ENCODE measurements at places on chromosomes 2 and 18.

DNA sequence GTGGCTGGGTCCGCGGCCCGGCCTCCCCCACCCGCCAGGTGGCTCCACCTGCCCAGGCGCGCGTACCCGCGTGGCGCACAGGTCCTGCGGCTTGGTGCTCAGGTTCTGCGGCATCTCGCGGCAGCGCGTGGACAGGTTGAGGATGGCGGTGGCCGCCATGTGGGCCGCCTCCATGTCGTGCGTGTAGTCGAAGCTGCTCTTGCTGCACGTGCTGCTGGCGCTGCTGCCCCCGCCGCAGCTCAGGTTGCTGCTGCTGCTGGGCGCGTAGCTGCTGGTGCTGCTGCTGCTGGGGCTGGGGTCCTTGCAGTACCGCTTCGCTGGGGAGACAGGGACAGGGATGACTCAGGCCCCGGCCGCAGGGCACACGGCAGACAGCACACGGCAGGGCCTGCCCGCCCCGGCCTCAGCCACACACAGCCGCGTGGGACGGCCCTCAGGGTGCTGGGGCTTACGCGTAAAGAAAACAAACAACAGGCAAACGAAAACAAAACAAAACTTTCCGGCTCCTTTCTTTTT, 147.7 kb upstream of the PXDN start:
- DNase-seq, result no peak

GRCh38 chr2:43605851-43606250, 10.0 kb upstream of the THADA start:
- DNase-seq, result no peak

DNA sequence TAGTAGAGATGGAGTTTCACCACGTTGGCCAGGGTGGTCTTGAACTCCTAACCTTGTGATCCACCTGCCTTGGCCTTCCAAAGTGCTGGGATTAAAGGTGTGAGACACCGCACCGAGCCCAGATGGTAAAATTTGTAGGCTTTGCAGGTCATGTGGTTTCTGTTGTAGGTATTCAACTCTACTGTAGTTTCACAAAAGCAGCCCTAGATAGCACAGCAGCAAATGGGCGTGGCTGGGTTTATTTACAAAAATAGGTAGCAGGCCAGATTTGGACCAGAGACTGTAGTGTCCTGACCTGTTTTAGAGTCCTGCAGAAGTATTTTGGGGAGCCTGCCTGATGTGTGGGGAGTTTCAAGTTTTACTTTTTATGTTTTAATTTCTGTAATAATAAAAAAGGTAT, 84.1 kb upstream of the RASGRP3 start:
- DNase-seq, result no peak

DNA sequence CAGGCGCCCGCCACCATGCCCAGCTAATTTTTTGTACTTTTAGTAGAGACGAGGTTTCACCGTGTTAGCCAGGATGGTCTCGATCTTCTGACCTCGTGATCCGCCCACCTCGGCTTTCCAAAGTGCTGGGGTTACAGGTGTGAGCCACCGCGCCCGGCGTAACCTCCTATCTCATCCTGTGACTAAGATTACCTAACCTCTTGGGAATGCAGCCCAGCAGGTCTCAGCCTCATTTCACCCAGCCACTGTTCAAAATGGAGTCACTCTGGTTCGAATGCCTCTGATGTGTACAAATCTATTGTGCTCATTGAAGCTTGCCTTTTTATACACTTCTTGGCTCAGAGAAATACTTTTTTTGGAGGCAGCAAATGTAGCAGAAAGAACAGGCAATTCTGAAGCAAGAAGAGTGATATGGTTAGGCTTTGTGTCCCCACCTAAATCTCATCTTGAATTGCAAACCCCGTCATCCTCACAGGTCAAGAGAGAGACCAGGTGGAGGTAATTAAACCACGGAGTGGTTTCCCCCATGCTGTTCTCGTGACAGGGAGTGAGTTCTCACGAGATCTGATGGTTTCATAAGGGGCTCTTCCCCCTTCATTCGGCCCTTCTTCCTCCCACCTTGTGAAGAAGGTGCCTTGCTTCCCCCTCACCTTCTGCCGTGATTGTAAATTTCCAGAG, 60.6 kb downstream of the SLC4A3 start:
- no peak for DNase-seq
